Hematopoietic multipotent progenitor cell (in vitro differentiated cells): ENCODE measurements at places on chromosomes 2 and 18.

DNA sequence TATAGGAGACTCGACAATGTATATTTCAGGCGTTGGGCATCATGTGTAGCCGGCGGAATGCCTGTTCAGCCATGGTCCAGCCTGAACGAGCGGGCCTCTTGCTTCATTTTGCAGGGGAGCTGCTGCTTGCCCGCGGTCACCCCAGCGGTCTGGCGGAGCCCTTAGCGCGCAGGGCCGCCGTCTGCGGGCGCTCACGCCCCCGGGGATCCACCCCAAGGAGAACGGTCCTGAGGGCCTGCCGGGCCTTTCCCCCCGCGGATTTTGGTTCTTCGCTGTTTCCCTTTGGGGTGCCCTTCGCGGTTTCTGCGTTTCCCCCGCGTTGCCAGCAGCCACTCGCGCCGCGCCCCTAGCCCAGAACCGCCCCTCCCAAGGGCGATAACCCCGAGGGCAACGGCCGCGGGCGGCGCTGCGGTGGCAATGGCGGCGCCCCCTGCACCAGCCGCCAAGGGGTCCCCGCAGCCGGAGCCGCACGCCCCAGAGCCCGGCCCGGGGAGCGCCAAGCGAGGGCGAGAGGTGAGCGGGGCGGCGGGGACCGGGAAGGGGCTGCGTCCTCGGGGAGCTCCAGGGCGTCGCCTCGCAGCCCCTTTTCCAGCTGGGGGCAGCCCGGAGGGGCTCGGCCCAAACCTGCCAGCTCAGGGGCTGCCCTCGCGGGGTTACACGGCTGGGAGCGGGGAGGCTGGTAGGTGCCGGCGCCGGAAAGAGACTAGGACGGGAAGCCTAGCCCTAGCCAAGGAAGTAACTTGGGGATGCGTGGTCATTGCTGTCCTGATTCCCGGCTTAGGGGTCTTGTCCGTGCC is at the start of gene MFSD2B:
Gene MFSD2B (plus strand): TSS at position 406 of the 797 bp plus-strand sequence. CDS start 12 bp downstream, at position 418.
- DNase-seq = no peak

- DNase-seq = no peak
Measured at GRCh38 chr2:215626063-215626462, 190.2 kb upstream of the FN1 start.

DNA sequence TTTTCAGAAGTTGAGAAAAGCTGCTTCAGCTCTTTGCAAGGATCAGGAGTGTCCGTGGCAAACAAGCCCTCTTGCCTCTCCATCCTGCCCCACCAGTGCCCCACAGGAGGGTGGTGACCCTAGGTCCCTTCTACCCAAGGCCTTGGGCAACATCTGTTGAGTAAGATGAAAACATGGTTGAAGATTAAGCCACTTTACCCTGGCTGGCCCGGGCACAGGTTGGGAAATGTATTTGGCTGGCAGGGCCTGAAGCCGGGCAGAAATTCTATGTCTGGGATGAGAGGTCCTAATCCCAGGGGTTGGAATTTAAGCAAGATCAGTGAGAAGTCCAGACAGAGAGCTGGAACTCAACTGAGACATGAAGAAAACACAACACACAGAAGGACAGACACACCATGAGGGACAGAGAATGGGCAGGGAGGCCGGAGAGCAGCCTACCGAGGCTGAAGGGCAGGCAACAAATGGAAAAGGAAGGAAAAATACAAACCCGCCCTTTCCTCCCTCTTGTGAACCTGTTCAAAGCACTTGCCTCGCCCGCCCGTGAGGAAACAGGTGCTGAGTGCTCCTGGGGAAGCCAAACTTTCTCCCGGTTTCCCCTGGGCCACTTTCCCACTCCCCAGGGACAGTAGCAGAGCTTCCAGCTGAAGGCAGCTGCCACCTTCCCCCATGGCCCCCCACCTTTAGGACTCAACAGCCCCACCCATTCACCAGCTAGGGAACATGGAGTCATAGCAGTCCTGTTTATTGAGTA is 86.1 kb downstream of the TNS1 start:
- no peak for DNase-seq

GRCh38 chr2:102048465-102048864 is 56.7 kb downstream of the IL1R2 start:
- no peak for DNase-seq
